Breast epithelium (tissue), 4 donors: ENCODE measurements at places on chromosomes 16 and 17.

- no peak for DNase-seq
Observed at GRCh38 chr16:9091867-9092281, 430 bp downstream of the HAPSTR1 start.

GRCh38 chr16:85564277-85565051 is 48.7 kb upstream of the GSE1 start:
- DNase-seq = no peak

GRCh38 chr16:85449191-85449884 is 163.8 kb upstream of the GSE1 start:
- DNase-seq = no peak

- DNase-seq = no peak
Observed at GRCh38 chr16:63877401-63877800, 1244.5 kb downstream of the CDH11 start.

- no peak for DNase-seq
Observed at GRCh38 chr16:12291989-12292759, 315.6 kb downstream of the SNX29 start.
